Hindlimb muscle (tissue), 1 donor: ENCODE measurements at places on chromosomes 2 and 18. TPM values are rescaled to one million over a fixed set of nuclear protein-coding genes. Genes with fewer than 3 reads are reported as not detected.

The AFF3 gene
- 3.9 TPM for polyA plus RNA-seq

The DTNA gene
- polyA plus RNA-seq, result 94.7 TPM

The CXCR1 gene
- not detected for polyA plus RNA-seq

The LIPG gene
- 4.2 TPM for polyA plus RNA-seq

The NMUR1 gene
- polyA plus RNA-seq, result 0.37 TPM
